ENCODE measurements at places on chromosomes 7 and 10.

- no peak for DNase-seq
Measured at GRCh38 chr7:14905764-14906163, 3.2 kb upstream of the DGKB start.

GRCh38 chr10:83539528-83540308 is 599.6 kb upstream of the GHITM start:
- DNase-seq = no peak

GRCh38 chr7:25356534-25357151 is 128.4 kb upstream of the NPVF start:
- DNase-seq = no peak

- no peak for DNase-seq
Measured at GRCh38 chr10:103175580-103176285, 17.3 kb downstream of the NT5C2 start.

GRCh38 chr10:63057509-63057908 is 75.6 kb upstream of the NRBF2 start:
- DNase-seq = no peak

- DNase-seq = no peak
Measured at GRCh38 chr7:1945558-1945957, 275.5 kb downstream of the ELFN1 start.

DNA sequence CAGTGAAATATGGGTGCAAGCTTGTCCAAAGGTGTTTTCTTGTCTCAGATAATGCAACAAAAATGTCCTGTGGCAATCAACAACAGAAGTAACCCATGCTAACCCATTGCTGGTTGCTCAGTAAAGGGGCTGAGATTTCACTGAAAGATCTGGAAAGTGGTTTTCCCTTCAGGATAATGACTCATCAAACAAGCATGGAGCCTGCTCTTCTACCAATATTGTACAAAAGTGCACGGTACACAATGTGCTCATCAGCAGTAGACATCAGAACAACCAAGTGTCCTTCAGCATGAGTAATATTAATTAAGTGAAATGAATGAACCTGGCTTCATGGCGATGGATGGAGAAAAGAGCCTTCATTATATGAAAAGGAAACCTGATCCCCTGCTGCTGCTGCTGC is 287.1 kb upstream of the NEBL start:
- no peak for DNase-seq
